Vagina (tissue), 2 donors: ENCODE measurements at places on chromosomes 1 and 21. TPM values are rescaled to one million over a fixed set of nuclear protein-coding genes. Genes with fewer than 3 reads are reported as not detected.
A peak's percentile ranks its signal among the peaks of the same experiment; 100 is the strongest.

GRCh38 chr1:5664081-5664768 lies 328.0 kb downstream of the NPHP4 start:
- no peak for DNase-seq

GRCh38 chr1:7478809-7479499 lies 292.1 kb upstream of the VAMP3 start:
- DNase-seq, result no peak

DNA sequence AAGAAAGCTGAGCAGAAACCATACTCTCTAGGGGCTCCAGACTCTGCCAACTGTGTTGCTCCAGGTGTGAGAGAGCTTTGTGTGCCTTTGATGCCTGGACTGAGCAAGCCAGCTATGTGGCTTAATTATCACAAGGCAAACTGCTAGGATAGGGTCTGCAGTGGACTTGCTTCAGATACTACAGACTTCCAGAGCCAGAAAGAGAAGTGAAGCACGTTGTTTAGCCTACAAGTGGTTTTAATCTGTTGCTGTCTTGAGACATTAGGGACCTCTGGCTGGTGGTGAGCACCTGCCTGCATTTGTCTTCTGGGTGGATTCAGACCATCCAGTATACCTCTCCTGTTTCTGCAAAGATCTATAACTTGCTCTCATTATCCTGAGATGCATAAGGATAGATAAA lies 353.4 kb upstream of the PLXNA2 start:
- DNase-seq, result peak; percentile 37

Gene SYCP1
- total RNA-seq, result not detected

DNA sequence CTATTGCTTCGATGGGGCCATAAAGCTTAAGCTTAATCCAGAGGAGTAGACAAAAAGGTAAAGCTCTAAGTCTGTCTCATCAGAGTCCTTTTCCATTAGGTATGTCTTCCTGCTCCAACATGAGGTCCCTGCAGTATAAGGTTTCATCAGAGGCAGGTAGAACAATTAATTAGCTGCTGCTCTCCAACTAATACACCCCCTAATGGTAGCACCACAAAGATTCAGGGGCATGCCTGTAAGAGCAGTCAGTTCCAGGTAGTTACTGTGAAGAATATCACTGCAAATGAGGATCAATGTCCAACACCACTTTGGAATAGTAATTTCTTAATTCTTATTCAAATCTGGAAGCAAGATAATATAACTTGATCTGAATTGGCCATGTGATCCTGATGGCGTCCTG lies 160.3 kb upstream of the ESRRG start:
- DNase-seq, result no peak

DNA sequence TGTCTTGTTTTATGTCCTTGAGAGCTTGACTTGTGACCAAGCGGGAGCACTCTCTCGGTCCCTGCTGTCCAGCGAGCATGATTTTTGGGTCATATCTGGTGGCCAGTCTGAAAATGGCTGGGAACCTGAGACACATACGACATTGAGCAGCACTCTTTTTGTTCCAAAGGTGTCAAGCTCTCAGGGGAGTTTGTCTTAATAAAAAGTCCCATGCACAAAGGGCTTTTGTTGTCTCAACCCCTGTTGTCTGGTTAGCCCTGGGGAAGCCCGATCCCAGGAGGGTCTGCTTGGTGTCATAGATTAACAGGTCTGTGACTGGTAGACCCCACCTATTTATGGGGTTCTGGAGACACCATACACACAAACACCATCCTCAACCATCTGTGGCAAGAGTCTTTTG lies 57.8 kb upstream of the KLHDC7A start:
- no peak for DNase-seq

DNA sequence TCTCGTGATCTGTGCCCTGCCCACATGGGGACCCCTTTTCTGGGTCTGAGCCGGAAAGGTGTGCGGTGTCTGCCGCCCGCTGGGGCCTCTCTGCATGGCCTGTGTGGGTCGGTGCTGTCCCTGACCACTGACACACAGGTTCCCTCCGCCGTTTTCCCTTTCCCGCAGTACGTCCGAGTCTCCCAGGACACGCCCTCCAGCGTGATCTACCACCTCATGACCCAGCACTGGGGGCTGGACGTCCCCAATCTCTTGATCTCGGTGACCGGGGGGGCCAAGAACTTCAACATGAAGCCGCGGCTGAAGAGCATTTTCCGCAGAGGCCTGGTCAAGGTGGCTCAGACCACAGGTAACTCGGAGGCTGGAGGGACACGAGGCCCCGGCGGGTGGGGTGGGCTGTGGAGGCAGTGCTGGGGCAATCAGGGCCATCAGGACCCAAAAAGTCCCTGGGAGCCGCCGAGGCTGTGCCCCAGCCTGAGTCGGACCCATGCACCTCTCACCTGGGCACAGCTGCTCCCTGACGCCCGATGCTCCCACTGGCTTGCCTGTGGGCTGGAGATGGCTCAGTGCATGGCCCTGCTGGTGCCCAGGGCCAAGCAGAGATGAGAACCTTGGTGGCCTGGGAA lies 13.3 kb downstream of the TRPM2 start:
- DNase-seq, result no peak

DNA sequence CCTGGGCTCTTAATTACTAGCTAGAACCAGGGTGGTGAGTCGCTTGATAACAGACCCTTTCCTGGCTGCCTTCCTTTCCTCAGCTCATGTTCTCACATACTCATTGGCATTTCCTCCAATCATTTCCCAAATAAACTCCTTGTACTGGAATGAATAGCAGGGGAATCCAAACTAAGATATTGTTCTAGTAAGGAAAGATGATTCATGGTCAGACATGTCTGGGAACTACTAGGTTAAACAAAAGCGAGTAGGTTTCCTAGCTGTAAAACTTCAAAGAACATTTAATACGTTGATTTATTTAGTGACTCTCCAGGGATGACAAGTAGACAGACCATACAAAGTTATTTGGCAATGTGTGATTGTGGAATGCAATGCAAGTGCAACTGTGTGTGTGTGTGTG lies 121.2 kb upstream of the KCNJ6 start:
- no peak for DNase-seq

Gene GPR37L1
- total RNA-seq, result 0.25 TPM

DNA sequence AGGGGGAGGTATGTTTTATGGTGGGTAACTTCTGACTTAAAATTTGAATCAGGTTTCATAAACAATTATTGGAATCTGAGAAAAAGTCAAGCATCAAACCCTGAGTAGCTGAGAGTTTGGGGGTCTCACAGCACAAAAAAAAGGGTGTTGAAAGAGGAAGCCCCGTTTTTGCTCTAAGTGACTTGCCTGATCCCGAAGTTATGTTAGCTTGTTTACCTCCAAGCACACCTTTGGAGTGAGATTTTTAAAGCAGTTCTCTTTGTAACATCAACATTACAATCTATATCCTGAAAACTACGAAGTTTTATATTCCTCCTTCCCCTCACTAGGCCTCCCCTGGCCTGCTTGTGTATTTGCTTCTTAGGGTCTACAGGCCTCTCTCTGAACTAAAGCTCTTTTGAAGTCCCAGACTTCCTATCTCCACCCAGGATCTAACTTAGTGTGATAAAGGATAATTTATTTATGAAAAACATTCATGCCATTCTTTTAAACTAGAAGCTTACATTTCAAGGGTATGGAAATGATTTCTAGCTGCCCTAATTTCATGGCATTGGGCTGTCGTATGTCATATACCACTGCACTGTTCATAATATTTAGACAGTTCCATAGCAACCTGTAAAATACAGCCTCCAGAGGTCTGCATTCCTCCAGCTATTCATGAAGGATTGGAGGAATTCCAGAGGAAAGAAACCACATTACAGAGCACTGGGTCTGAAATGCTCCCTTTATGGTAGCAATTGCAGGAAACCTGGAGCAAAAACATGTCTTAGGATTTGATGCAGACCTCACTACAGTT lies 36.1 kb upstream of the RGS1 start:
- no peak for DNase-seq
